ENCODE measurements at places on chromosomes 6 and 20. TPM values are rescaled to one million over a fixed set of nuclear protein-coding genes. Genes with fewer than 3 reads are reported as not detected.

MYLK4 gene
- 0.94 TPM for total RNA-seq

EPHA7 gene
- 0.39 TPM for total RNA-seq

CGA gene
- total RNA-seq, result not detected

PBOV1 gene
- not detected for total RNA-seq

TSPYL1 gene
- 105 TPM for total RNA-seq

MYMX gene
- total RNA-seq, result not detected

PPP1R16B gene
- 10.1 TPM for total RNA-seq

DEF6 gene
- 6.5 TPM for total RNA-seq

BCAS1 gene
- total RNA-seq, result not detected

PPP1R3G gene
- 0.78 TPM for total RNA-seq

TPBG gene
- 28.0 TPM for total RNA-seq

OPN5 gene
- not detected for total RNA-seq

EYS gene
- total RNA-seq, result not detected

C6orf118 gene
- 0.59 TPM for total RNA-seq

DEFB124 gene
- not detected for total RNA-seq

PACSIN1 gene
- 0.11 TPM for total RNA-seq

GMPR gene
- 2.8 TPM for total RNA-seq

PHIP gene
- total RNA-seq, result 45.9 TPM

CLDN20 gene
- not detected for total RNA-seq

NAPB gene
- 22.7 TPM for total RNA-seq

VGLL2 gene
- not detected for total RNA-seq

RNASET2 gene
- total RNA-seq, result 89.9 TPM

C20orf144 gene
- not detected for total RNA-seq

CALHM4 gene
- not detected for total RNA-seq

ATG5 gene
- 58.7 TPM for total RNA-seq

SPTLC3 gene
- 71.5 TPM for total RNA-seq

ZNF76 gene
- total RNA-seq, result 80.8 TPM
